ENCODE measurements at places on chromosomes 2 and 18.

DNA sequence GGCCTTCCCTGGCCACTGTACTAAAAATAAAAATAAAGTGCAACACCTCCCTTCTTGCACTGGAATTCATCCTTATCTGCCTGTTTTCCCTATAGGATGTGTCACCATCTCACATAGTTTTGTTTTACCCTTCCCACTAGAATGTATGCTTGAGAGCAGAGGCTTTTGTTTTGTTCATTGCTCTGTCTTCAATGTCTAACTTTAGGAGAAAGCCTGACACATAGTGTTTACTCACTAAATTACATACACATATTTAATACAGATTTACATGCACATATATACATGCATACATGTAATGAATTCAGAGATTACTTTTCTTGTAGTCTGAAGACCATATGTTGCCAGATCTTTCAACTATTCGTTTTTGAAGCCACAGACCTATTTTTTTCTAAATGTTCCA lies 23.0 kb downstream of the CD302 start:
- DNase-seq: no peak

DNA sequence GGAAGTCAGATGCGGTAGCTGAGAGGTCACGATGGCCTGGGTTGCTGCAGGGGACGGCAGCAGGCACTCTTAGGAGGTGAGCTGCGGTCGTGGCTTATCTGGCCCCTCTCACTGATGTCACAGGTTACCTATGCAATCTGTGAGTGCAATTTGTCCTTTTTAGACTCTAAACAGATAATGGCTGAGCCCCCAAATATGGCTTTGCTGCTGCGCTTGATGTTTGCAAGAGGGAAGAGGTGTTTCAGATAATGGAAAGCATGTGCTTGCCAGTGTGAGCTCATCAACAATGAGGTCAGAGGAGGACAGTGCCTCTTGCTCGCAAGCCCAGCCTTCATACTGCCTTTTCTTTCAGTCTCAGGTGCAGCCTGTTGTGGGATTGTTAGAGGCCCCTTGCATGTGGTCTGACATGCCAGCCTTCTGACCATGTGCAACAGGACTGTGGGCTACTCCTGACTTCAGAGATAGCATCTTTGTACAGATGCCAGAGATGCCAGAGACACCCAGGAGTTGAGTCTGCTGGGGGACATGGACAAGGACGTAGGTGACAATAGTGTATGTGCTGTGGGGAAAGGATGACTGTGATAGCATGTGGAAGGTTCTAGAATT lies 151.3 kb downstream of the TANC1 start:
- no peak for DNase-seq

GRCh38 chr2:198343471-198343870 lies 539.1 kb downstream of the PLCL1 start:
- no peak for DNase-seq

- no peak for DNase-seq
Measured at GRCh38 chr2:39922679-39923405, 143.8 kb upstream of the THUMPD2 start.

GRCh38 chr18:57210107-57210715 lies 63.3 kb downstream of the BOD1L2 start:
- no peak for DNase-seq

- no peak for DNase-seq
Measured at GRCh38 chr2:121608367-121608766, 40.9 kb downstream of the CLASP1 start.

DNA sequence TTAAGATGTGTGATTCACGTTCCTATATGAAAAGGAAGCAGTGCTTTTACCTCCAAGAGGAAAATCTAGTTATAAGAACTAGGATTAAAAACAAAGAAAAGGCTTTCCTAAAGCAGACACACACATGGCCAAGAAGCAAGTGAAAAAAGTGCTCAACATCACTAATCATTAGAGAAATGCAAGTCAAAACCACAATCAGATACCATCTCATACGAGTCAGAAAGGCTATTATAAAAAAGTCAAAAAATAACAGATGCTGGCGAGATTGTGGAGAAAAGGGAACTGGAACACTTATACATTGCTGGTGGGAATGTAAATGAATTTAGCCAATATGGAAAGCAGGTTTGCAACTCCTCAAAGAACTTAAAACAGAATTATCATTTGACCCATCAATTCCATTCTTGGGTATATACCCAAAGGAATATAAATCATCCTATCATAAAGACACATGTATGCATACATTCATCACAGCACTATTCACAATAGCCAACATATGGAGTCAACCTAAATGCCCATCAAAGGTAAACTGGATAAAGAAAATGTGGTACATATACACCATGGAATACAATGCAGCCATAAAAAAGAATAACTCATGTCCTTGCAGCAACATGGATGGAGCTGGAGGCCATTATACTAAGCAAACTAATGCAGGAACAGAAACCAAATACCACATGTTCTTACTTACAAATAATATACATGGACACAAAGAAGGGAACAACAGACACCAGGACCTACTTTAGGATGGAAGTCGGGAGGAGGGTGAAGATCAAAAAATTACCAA lies 285.3 kb downstream of the RAD51AP2 start:
- DNase-seq: no peak

- DNase-seq: no peak
Measured at GRCh38 chr2:218400930-218401881, 1.5 kb downstream of the CTDSP1 start.

GRCh38 chr18:58603375-58604067 lies 25.4 kb downstream of the ALPK2 start:
- DNase-seq: no peak

GRCh38 chr2:48283586-48284269 lies 246.2 kb upstream of the STON1 start:
- DNase-seq: no peak

DNA sequence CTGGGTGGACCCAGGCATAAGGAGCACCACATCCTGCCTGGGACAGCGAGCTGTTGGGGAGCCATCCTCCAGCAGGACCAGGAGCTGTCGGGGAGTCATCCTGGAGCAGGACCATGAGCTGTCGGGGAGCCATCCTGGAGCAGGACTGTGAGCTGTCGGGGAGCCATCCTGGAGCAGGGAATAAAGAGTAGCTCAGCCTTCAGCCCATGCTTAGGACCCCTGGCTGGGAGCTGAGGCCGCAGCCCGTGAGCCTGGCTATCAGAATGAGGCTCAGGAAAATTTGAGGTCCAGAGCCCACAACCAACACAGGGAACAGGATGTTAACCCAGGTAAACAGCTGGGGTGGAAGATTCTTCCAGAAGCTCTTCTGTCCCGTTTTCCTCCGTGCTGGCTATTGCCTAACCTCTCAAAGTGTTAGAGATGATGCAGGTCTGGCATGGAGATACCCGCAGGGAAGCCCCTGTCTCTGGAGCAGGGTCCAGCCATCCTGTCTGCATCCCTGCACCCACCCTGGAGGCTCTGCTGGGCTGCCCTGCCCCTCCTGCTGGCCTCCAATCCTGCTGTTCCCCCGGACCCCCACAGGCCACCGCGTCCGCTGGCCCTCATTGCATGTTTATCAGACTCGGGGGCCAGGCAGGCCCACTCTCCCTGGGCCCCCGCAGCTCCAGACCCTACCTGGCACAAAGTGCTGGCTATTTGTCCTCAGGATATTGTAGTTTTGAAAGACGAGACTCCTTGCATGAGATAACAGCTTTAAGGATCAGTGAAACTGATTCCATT lies 243.5 kb upstream of the MYT1L start:
- no peak for DNase-seq

GRCh38 chr2:181946444-181947127 lies 39.1 kb upstream of the PPP1R1C start:
- DNase-seq: no peak

DNA sequence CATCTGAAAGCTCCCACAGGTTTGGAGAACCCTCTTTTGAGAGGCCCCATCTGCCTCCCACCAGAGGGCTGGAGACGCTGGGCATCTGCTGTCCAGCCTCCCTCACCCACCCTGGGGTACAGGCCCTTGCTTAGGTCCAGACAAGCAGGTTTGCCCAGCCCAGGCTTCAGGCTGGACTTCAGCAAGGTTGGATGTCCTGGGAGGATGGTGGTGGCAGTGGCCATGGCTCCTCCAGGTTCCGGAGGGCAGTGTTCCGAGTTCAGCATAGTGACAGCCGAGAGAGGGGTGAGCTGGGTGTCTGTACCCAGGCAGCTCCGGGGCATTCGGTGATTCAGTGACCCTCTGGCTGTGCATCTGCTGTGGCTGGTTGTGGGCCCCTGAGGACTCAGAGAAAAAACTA lies 58.2 kb upstream of the HDAC4 start:
- DNase-seq: no peak

GRCh38 chr18:6639305-6639704 lies 90.2 kb upstream of the ARHGAP28 start:
- no peak for DNase-seq

- peak; percentile 89 for DNase-seq
Measured at GRCh38 chr2:144477957-144478311, 42.0 kb downstream of the ZEB2 start.

Measured in DMS 273 treated with DMSO at 0.1 percent for 48 hours (cell line).